ENCODE measurements at places on chromosomes 3 and 15.

DNA sequence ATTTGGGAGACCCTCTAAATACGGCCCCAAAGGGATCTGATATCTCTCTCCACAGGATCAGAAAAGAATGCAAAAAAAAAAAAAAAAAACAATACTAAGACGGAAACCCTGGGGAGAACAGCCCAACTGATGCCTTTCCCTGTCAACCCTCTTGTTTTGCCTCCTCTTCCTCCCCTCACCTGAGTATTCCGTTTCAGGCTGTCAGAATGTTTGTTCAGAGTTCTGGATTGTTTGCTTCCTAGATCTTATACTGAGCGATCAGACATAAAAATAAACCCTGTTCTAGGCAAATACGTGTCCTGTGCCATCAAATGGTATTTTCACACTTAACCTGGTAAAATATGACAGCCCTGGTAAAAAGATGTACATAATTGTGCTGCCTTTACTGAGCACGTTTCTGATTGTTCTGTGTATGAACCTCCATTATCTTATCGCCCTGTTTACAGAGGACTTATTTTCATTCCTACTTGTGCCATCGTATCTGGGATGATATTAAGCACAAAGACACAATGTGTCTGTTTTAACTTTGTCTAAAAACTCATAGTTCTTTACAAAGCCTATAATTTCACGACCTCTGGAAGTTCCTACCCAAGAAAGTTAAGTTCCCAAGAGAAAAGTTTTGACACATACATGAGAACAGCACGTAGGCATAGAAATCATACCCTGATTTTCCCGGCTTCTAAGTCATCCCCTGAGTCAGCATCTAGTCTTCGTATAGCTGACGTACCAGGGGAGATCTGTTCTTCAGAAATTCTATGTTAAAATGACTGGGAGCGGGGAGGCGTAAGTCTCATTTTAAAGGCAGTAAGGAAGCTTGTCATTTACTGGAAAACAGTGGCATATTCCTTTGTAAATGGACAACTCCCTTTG, 856 bp downstream of the ZBTB38 start:
- DNase-seq: no peak

DNA sequence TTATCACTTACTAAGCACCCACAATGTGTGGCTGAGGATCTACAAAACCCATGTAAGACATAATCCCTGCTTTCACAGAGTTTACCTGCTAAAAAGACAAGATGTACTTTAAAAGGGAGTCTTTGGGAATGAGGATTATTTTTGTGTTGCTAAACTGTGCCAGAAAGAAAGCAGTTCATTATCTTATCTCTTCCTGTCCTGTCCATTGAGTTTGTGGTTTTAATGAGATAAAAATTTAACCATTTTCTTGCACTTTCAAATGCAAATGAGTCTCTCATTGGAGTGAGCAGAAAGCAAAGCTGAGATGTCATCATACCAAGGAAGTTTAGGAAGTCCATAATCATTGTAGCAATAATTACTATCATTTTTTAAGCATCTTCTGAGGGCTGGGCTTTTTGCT, 231.2 kb upstream of the ADAMTS9 start:
- no peak for DNase-seq

DNA sequence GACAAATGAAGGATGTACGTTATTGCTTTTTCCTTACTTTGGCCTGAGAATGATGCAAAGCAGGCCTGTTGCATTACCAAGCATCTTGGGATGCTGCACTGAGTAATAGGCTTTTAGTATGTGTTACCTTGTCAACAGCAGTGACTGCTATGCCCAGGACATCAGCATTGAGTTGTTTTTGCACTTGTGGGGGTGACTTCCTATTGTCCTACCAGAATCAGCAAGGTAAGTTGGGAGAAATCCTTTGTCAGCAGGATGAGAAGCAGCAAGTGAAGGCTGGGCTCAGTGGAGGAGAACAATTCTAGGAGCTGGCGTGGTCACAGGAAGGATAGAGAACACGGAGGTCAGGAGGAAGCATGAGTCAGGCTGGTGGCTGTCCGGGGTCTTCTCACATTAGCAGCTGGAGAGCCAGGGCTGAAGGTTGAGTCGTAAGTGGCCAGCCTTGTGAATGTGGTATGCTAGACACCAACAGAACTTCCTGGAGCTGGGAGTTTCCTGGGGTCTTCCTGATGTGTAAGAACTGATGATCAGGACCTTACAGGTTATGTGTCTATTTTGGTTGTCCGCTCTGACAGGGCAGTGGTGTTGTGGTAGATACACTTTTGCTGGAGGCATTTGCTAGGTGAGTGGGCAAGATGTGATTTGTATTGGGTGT, 142.7 kb downstream of the FNDC3B start:
- DNase-seq: no peak

DNA sequence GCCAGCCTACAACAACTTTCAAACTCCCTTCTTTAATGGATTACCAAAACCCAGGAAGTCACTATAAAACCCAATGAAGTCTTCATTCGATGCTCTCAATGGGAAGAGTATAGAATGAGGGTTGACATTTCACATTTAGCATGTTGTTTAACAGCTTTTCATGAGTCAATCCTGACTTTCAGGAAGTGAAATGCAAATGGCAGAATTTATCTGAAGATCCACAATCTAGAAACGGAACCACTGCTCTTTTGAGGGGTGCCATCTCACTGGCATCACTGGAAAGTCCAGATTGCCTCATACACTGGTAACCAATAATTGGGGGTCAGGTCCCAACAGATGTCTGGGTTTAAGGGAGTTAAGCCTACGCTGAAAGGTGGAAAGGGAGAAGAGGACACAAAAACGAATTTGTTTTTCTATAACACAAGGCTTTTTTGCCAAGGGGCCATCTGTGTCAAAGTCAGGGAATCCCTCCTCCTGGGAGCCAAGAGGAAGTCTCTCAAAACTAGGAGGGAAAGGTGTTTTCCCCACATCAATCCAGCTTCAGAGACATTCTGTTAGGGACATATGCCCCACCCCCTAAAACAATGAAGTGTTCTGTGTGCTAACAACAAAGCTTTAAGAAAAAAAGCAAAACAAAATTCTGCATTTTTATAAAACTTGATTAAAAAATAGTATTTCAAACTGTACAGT, 12.0 kb upstream of the ATP1B3 start:
- no peak for DNase-seq

GRCh38 chr3:71168880-71169411, 414.6 kb downstream of the FOXP1 start:
- no peak for DNase-seq

DNA sequence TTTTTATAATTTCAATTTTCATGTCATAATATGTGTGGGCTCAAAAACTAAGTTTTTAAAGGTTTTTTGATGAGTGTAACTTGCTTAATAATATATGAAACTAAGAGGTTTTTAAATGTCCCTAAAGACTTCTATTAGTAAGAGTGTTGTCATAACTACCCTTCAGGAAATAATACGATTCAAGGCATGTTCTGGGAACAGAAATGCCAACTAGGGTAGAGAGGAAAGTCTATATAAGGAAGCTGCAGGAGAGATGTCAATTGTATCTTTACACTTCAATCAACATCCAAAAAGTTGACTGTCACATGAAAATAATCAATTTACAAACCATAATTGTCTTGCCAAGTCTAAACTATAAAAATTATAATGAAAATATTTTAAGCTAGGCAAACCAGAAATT, 76.3 kb downstream of the SMARCC1 start:
- no peak for DNase-seq

GRCh38 chr3:129021140-129021551, 20.0 kb downstream of the EFCC1 start:
- no peak for DNase-seq

DNA sequence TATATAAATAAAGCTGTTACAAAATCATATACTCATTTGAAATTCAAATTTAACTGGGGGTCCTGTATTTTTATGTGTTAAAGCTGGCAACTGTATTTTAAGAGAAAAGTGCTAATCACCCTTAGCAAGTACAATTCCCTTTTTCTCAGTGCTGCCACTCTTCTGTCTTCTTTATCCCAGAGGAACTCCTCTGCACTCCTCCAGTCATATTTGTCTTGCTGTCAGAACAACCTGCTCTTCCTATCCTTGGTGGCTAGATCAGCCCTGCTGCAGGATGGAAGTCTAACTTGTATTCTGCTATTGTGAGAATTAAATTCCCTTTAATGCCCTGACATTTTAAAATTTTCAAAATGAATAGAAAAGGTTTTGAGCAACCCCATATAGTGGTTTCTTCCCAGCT, 123.9 kb upstream of the TNIK start:
- DNase-seq: no peak

- DNase-seq: no peak
Observed at GRCh38 chr3:35800960-35801459, 161.7 kb downstream of the ARPP21 start.

DNA sequence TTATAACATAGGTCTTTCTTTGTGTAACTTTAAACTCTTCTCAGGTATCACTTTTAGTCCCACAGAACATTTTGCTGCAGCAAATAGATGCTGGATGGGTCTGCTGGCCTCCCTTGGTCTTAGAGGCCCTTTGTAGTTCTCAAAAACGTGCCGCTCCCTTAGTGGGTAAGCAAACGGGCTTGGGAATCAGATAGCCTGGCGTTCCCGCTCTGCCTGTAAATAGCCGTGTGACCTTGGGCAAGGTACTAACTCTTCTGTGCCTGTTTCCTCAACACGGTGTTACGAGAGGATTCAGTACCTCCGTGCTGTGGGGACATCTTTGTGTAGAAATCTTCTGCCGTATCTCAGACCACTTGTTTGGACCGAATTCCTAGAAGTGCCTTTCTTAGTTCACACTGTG, 64.4 kb downstream of the DNAJB8 start:
- DNase-seq: no peak

DNA sequence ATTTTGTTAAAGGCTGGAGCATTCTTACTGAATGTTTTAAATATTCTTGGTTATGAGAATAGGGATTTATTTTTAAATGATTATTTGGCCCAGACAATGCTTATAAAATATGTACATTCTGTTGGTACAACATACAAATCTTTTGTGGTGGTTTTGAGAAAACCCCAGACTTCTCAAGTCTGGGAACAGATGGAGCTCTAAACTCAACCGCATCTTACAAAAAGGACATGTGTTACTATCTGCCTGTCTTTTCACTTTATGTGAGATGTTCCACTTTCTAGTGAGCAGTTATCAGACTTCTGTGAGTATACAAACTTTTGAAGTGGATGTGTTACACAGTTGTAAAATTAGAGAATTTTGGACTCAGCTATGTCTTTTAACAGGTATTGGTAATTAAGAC, 135.5 kb upstream of the RBMS3 start:
- no peak for DNase-seq

DNA sequence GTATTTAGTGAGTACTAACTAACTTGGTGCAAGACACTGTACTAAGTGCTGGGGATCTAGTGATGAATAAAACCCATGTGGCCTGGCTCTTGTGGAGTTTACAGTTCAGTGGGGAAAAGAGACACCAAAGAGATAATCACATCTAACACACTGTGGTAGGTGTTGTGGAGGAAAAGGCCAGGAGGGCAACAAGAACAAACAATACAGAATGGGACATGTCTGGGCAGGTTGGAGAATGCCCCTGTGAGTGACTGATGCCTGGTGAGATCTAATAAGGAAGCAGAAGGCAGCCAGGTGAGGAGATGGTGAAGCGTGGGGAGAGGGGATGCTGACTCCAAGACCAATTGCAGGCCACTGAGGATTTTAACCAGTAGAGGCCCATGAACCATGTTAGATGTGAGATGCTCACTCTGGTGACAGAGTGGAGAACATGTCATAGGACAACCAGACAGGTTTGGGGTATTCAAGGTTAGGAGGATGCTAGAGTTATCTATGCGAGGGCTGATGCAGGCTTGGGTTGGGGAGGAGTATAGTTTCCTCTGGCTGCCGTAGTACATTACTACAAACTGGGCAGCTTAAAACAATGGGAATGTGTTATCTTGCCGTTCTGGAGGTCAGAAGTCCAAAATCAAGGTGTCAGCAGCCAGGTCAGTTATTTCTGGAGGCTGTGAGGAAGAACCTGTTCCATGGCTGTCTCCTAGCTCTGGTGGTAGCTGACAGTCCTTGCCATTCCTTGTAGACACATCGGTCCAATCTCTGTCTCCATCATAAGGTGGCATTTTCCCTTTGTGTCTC, 81.4 kb downstream of the ARNT2 start:
- DNase-seq: no peak

- no peak for DNase-seq
Observed at GRCh38 chr15:99932676-99933402, 199.6 kb upstream of the LYSMD4 start.

DNA sequence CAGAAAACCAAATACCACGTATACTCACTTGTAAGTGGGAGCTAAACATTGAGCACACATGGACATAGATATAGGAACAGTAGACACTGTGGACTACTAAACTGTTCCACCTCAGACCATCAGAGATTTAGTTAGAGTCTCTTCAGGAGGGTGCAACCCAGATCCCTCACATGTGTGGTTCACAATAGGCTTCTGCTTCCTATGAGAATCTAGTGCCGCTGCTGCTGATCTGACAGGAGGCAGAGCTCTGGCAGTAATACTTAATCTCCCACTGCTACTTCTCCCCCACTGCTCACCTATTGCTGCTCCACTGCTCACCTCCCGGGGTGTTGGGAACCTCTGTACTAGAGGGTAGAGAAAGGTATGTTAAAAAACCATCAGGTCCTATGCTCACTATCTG, 533.3 kb downstream of the NSUN3 start:
- no peak for DNase-seq

GRCh38 chr3:50602595-50603191, 8.9 kb downstream of the CISH start:
- DNase-seq: no peak

- no peak for DNase-seq
Observed at GRCh38 chr15:25181293-25182097, 226.7 kb downstream of the SNRPN start.

DNA sequence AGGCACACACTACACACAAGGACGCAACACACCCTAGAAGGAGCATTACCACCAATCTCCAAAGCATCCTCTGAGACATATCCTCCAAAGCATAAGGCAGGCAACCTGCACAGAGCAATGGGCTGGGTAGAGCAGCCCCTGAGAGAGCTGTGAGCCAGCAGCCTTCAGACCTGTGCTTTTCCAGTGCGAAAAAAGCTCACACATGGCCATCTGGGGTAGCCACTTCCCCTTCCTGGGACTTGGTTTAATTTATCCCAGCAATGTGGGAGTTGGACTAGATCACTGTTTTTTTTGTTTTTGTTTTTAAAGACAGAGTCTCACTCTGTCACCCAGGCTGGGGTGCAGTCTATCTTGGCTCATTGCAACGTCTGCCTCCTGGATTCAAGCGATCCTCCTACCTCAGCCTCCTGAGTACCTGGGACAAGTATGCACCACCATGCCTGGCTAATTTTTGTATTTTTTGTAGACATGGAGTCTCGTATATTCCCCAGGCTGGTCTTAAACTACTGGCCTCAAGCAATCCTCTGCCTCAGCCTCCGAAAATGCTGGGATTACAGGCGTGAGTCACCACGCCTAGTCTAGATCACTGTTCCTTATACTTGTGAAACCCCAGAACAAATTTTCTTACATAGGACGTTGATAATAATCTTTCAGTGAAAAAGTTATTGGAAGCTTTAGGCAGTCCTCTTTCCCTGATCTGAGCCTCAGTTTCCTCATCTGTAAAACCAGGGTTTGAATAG, 18.9 kb downstream of the PTPN23 start:
- no peak for DNase-seq
